ENCODE measurements at places on chromosomes 2 and 18. TPM values are rescaled to one million over a fixed set of nuclear protein-coding genes. Genes with fewer than 3 reads are reported as not detected.

GRCh38 chr2:190408538-190409271, 550 bp downstream of the MFSD6 start:
- peak; percentile 49 for DNase-seq

DNA sequence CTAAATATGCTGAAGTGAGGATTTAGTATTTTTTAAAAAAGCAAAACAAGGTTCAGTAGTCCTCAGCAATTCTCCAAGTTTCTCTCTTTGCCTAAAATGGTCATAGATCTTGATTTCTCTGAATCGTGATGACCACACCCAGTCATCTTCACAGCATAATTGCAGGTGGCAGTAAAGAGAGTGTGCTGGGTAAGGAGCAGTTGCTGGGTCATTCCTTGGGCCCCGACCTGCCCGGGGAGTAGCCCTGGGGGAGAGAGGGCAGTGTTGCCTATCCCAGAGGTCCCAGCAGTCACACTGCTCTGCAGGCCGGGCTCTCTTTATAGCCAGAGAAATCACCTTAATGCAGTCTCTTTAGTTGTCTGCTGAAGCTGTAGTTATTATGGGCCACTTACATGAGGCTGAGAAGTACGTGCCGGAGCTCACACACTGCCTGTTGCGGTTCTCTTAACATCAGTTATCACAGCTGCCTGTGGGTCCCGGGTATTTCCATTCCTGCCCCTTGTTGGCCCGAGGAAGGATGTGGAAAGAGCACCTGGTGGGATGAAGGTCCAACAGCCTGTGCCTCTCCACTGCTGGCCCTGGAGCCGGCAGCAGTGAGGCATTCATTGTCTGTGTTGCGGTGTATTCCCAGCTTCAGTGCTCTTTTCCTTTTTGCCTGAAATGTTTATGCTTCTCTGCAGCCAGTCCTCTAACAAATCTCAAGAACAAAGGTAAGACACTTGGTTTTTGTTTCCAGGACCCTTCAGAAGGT, 230.1 kb downstream of the ALPK2 start:
- no peak for DNase-seq

The UGT1A3 gene
- not detected for total RNA-seq

The AQP12B gene
- not detected for total RNA-seq

DNA sequence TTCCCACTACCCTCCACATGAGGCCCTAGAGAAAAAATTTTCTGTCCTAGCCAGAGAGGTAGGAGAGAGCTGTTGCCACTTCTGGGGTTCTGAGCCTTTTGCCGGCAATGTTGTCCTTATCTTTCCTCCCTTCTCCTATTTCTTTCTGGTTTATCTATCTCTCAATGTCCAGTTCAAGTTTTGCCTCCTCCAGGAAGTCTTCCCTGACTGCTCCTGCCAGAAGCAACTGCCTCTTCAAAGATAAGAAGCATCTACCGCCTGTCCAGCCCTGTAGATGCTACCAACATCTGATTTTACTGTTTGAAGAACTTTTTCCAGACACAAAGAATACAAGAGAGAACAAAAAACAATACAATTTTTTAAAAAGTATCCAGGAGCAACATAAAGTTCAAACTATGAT, 220.8 kb upstream of the KLHL29 start:
- DNase-seq = no peak

The MREG gene
- total RNA-seq = 0.50 TPM

The GALNT3 gene
- 0.53 TPM for total RNA-seq

GRCh38 chr2:101613056-101613704, 84.3 kb upstream of the MAP4K4 start:
- DNase-seq = no peak

GRCh38 chr18:47964053-47964452, 33.6 kb upstream of the SMAD2 start:
- no peak for DNase-seq

The NEU2 gene
- total RNA-seq = not detected

DNA sequence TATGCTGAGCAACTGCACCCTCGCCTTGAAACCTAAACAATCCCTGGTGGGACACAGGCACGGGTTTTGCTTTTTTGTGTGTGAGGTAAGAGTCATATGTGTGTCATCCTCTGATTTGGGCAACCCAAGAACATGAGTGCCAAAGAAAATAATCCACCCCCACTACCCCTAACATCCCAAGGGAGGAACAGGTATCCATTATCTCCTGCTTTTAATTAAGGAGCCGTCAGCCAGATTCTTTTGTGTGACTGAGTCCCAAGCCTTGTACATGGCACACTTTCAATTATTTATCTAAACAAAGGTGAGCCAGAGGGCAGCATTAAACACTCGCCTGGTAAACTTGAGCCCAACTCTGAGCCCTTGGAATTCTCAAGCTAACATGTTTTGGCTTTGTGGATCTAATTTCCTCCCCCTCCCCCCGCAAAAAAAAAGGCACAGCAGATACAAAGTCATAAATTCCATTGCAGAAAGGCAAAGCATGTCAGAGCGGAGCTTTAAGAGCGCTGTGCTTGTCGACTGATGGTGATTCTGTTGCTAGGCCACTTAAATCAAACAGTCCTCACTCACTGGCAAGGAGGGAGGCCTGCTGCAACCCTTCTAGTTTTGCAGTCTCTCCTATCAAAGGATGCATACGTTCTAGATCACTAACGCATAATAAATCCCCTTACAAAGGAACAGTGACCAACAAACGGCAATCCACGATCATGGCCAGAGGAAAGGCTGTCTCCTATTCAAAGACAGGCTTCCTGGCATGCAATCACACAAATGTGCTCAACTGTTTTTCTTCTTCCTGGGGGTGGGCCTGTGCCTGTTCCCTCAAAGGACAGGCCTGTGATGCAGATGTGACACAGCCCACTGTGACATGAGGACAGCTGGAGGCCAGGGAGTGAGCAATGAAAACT, 143.5 kb upstream of the LMAN1 start:
- DNase-seq = peak; percentile 59

DNA sequence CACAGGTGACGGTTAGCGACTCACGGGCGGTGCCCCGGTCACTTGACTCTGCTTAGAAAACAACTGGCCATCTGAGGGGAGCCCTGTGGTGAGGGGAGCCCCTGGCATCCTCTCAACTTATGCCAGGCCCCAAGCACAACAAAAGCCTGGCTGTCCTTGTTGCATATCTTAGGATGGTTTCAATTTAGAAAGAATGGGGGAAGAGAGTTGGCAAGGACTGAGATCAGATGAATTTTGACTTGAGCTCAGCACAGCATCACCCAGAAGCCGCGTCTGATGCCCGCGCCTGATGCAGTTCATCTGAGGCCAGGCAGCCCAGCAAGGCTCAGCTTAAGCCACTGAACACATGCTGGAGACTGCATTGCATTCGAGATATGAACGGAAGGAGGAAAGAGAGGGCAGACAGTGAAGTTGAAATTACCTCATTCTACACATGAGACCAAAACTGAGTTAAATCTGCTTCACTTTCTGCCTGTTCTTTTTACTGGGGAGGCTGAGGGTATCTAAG, 36.8 kb downstream of the MYT1L start:
- DNase-seq = no peak

The SLC4A5 gene
- 1.1 TPM for total RNA-seq

- no peak for DNase-seq
Measured at GRCh38 chr2:168765401-168765800, 37.0 kb upstream of the NOSTRIN start.

- DNase-seq = peak; percentile 83
Measured at GRCh38 chr2:177763531-177764265, 308.9 kb downstream of the PDE11A start.

The SERPINB12 gene
- total RNA-seq = not detected

The SLC25A12 gene
- 99.4 TPM for total RNA-seq

DNA sequence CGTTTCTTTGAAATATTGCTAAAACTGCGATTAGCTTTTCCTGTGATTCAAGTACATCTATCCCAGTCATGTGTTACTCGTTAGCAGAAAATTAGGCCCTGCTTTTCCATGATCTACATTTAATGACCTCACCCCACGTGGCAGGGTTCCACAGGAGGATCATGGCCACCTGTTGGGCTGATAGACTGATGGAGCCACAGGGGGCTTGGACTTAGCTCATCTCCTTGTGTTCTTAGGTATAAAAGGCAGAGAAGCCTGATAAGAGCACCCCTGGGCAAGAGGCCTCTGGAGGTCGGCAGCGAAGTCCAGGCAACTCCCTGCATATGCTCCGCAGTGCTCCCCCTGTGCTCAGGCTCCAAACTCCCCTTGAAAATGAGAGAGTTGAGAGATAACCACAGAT, 12.9 kb downstream of the FZD7 start:
- DNase-seq = no peak

DNA sequence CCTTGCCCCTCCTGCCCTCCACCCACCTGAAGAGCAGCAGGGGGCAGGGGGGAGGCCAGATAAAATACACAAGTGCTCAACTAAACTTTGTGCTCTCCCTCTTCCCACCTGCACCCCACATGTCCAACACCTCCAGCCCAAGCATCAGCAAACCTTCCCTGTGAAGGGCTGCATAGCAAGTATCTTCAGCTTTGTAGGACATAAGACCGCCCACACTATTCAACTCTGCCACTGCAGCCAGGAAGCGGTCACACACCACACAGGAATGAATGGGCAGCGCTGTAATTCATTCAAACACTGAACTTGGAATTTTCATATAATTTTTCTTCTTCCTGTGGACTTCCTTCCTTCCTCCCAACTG, 27.5 kb downstream of the TFCP2L1 start:
- DNase-seq = no peak
